ENCODE measurements at places on chromosomes 4 and X.

DNA sequence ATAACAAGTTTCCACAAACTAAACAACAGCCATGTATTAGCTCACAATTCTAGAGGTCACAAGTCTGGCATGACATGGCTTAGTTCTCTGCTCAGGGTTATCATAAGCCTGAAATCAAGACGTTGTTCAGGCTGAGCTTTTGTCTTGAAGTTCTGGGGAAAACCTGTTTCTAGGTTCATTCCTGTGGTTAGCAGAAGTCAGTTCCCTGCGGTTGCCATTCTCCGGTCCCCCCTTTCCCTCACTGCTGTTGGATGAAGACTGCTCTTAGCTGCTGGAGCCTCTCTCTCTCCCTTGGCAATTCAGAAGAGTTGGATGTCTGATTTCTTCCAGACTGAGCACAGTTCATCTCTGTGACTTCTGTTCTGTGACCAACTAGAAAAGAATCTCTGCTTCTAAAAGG, 962.6 kb downstream of the PCDH7 start:
- no peak for DNase-seq

- no peak for DNase-seq
Observed at GRCh38 chrX:150879855-150880807, 18.3 kb downstream of the CD99L2 start.

DNA sequence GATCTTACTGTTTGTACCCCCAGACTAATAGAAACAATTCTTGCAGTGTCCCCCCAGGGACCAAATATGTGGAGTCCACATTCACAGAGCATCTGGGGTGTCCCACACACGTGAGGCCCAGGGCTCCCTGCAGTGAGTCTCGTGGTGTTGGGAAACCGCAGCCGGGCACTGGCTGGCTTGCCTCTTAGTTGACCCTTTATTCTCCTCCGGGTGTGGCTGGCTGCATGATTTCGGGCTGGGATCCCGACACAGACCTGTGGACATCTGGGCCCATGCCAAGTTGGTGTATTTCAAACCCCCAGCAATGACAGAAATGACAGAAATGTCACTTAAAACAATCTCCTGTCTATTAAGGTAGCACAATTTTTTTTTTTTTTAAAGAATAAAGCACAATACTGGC, 15.6 kb upstream of the CLDN24 start:
- DNase-seq, result no peak

- no peak for DNase-seq
Observed at GRCh38 chr4:23930750-23931488, 41.1 kb upstream of the PPARGC1A start.

DNA sequence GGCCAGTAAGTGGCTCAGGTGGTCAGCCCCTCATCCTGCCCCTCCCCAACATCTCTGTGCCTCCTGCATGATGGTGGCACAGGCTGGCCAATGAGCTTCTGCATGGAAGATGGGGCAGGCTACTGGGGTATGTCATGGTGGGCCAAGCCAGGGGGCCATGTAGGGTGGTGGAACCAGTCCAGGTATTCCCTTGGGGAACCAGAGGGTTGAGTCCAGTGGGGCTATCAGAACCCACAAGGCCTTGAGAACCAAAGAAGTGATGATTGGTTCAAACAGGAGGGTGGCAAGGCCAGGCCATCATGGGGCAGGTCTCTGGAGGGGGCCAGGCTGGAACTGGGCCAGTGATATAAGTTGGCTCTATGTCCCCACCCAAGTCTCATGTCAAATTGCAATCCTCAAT, 18.8 kb upstream of the PPP2R2C start:
- DNase-seq, result no peak

DNA sequence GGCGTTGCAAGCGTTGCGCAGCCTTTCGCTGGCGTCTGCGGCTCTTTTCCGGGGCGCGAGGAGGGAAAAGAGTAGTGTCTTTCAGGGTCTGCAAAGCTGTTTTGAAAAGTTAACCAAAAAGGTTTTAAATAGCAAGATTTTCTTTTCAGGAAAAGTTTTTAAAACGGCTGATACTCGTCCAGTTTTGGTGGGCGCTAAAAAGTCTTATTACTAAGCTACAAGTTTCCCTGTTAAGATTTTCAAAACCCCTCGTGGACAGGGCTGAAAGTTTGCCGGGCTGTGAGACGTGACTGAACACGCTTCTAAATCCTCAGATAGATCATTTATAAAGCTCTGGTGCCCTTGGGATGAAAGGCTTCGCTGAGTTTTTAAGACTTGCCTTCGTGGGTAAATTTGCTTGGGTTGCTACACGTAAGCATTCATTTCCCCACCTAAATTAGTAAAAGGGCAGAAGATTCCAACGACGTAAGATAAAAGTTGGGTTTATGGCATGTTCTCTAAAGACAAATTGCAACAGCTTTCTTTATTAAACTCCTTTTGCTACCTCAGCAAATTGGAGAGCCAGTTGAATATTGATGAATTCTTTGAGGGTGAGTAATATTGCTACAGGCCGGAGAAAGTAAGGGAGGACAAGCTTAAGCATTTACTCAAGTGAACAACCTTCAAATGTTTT, 91.5 kb downstream of the HPRT1 start:
- no peak for DNase-seq

DNA sequence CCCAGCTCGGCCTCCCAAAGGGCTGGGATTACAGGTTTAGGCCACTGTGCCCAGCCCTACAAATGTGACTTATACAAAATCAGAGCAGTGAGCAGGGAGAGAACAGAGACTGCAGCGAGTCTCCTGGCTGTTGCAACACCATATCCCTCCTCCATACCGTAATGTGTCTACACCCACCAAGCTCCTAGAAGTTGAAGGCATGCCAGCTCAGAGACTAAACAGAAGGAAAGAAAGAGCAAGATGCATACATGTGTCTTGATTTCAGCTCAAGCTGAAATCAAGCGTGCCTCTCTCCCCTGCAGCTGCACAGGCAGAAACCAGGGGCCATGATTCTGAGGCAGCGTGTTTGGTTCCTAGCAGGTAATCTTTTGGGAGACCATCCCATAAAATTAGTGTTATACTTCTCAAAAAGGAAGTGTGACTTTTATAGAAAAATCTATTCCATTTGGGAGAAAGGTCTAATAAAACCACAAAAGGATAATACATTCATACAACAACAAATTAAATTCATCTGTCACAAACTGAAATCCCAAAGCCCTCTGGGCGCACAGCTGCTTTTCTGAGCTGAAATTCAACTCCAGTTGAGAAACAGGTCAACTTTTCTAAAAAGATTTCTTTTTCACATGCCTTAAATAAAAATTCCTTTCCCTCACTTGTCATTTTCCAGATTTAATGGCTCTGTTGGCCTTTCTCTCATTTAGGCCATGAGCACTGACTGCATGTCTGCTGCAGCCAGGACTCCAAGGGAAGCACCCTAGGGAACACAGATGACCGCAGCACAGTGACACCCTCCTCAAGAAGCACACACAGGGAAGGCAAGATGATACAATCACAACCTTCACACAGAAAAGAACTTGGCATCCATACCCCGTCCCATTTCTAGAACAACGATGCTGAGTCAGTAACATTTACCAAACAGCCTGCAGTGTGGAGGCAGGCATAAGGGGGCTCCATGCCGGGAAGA, 34.4 kb downstream of the AFAP1 start:
- no peak for DNase-seq

GRCh38 chr4:6324999-6325787, 55.5 kb downstream of the WFS1 start:
- no peak for DNase-seq

DNA sequence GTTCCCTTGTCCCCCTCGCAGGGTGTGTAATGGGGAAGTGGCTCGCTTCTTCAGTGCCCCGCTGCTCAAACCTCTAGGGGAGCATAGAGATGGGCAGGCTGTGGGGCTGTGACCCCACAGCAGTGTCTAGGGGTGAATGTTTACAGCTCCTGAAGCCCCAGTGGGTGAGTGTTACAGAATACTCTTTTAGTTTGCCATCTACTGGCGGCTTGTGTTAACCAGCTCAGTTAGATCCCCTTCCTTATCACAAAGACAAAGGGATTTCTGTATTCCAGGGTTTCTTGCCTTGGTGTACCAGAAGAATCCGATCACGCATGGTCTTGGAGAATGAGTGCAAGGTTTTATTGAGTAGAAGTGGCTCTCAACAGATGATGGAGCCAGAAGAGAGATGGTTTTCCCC, 108.1 kb upstream of the IQCM start:
- no peak for DNase-seq

DNA sequence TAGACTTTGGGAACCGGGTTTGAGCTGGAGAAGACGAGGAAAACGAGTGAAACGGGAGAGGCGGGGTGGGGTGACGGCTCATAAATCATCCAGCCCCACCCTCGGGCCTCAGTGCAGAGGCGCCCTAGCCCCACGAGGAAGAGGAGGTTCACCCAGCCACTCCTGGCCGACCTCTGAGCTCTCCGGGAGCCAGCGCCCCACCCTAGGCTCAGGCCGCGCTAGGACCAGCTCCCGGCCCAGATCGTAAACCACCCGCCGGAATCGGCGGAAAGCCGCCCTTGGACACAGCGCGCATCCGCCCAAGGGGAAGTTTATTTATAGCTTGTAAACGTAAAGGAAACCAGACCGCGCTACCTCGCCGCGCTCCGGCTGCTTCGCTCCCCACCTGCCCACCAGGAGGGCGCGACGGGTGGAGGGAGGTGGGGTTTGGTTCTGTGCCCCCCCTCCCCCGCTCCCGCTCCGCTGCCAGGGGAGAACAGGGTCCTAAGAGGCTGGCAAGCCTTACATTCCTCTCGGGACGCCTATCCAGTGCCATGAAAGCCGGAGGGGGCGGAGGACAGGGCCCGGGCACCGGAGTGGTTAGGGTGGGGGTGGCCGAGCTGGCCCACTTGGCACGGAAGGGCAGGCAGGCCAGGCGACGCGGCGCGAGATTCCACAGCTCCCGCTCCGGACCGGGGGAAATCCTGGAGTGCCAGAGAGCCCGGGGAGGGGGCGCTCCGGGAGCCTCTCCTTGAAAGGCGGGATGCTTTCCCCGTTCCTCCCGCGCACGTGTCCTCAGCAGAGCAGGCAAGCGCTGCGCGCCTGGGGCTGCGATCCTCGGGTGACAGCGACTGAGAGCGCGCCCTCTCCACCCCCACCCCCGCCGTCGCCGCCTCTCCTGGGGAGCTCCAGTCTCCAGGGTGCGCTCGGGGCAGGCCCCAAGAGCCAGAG, 84.2 kb downstream of the BCOR start:
- DNase-seq, result peak; percentile 11

- no peak for DNase-seq
Observed at GRCh38 chr4:146763560-146763959, 124.9 kb downstream of the POU4F2 start.

- no peak for DNase-seq
Observed at GRCh38 chr4:152185786-152186550, 349.9 kb downstream of the FBXW7 start.

- DNase-seq, result no peak
Observed at GRCh38 chrX:12308420-12308819, 170.1 kb downstream of the FRMPD4 start.

DNA sequence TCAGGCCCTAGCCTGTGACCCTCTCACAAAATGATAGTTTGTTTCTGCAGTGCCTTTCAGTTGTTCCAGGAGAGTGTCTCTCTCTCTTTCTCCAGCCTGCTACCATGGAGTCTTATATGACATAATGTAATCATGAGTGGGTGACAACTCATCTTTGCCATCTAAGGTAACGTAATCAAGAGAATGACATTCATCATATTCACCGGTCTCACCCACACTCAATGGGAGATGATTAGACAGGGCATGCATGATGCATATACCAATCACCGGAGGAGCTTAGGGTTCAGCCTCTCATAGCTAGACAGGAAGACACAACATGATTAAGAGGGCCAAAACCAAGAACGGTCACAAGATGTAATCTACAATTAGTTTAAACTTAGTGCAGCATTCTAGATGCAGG, 97.1 kb upstream of the FAM9B start:
- no peak for DNase-seq

GRCh38 chr4:180120068-180120467, 2123.1 kb upstream of the TENM3 start:
- DNase-seq, result no peak

DNA sequence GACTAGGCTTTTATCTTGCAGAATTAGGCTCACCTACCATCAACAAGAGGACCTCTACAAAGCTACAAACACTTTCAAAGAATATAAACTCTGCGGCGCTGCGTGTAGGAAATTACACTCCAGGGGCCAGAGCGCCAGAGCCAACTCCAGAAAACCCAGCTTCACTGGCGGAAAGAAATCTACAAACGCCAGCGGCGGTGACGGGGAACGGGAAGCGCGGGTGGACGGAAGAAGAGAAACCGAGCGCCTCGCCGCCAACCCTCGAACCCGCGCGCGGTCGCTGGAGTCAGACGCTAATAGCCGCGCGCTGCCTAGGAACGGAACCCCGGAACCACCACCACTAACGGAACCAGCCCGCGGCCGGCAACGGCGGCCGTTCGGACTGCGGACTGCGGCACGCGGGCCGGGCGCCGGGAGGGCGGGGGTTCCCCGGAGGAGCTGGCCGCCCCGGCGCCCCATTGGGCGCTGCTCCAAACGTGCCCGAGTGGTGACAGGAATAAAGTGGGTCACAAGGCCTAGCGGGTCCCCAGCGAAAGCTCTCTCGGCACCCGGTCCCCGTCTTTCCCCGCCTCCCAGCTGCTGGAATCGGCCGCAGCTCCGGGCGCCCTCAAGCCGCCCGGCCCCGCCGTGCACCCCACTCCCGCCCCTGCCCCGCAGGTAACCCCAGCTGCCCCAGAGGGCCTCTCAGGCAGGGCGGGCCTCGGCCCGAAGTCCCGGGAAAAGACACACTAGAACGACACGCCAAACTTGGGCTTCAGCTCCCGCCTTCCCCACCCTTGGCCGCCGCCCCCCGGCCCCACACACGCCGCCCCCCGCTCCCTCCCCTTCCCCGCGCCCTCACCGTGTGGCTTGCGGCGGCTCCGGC, 836 bp downstream of the CLOCK start:
- DNase-seq, result peak; percentile 30

DNA sequence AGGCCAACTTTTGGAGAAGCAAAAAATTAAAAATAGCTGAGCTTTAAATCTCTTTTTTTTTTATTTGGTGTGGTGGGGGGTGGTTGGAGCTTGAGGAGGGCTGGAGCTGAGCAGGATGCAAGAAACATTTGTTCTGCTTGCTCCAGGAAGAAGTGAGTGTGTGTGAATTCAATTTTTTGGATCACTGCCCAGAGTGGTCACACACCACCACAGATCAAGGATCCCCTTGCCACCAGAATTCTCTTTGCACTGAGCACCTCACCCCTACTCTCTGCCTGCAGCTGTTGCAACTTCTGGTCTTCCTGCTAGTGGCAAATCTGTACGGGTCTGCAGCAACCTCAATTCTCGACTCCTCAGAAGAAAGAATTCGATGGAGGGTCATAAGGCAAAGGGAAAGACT, 19.9 kb upstream of the PLP1 start:
- no peak for DNase-seq

DNA sequence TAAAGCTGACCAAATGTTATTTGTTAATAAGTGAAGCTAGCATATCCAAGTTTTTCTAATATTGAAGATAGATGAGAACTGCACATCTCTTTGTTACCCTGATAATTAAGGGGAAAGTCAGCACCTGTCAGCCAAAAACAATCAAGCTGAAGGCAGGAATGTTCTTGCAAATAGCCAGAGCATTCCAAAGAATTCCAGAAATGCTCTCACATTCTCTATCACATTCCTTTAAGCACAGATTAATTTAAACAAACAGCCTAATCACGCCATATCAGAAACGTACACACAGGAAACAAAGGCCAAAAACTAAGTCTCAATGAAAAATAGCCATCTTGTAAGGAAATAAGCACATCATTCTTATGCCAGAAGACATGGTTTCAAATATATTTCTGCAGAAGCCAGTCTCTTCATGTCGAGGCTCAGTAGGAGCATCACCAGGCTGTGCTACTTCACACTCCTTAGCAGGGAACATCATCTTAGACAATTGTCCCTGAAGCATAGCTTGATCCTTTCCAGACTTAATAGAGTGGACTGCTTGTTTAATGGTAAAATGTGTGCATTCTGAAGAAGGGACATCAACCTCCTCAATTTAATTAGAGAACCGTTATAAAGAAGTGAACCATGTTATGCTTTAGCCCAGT, 252.9 kb upstream of the TTC29 start:
- DNase-seq, result no peak
